Neural progenitor cell (in vitro differentiated cells): ENCODE measurements at places on chromosomes 12 and 14.
A peak's percentile ranks its signal among the peaks of the same experiment; 100 is the strongest.

DNA sequence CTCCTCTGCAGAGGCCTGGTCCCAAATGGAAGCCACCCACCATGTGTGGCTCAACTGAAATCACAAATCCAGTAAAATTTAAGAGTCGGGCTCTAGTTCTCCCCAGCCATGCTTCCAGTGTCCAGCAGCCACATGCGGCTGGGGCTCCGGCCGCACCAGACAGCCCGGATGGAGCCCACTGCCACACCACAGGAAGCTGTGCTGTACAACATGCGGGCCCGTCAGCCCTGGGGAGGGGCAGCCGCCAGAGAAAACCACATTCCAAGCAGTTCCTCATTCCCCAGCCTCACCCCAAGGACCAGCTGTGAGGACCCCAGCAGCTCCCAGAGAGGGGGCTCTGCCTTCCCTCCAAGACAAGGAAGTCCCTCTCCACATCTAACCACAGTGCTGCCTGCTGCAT lies 135.0 kb downstream of the NCOR2 start:
- DNase-seq = no peak

- DNase-seq = peak; percentile 75
Observed at GRCh38 chr14:64196814-64197411, 97.3 kb downstream of the ESR2 start.

DNA sequence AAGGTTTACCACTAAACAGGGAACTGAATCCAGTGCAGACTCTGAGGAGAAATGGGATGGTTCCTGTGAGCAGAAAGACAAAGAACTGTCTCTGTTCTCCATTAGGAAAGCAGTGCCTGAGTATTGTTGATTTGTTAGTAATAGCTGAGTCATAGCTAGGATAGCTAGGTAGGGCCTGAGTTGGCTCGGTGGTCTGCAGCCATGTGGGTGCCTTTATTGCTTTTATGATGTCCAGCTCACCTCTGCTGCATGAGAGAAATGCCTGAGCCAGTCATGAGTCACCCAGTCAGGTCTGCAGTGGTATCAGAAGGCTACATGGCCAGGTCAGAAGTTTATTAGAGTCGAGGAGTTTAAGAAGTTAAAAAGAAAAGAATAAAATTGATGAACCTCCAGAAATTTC lies 24.2 kb downstream of the TRHDE start:
- DNase-seq = no peak

DNA sequence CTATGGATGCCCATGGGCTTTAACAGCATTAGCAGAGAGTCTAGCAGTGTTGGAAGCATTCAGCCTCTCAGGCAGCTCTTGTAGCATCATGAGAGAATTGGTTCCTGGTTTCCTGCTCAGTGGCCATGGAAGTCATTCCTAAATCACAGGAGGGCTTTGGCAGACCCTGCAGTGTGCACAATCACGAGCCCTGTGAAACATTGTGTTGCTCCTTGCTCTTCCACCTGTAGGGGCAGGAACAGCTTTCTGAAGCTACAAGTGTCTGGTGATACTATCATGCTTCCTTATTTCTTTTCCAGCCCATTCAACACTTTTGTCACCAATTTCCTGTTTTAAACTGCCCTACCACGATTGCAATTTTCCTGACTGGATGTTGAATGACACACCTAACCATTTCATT lies 402.2 kb upstream of the USP15 start:
- no peak for DNase-seq

- DNase-seq = peak; percentile 67
Observed at GRCh38 chr12:26853303-26854030, 20.5 kb upstream of the ITPR2 start.

GRCh38 chr12:56838621-56839488 lies 75.7 kb downstream of the HSD17B6 start:
- no peak for DNase-seq

DNA sequence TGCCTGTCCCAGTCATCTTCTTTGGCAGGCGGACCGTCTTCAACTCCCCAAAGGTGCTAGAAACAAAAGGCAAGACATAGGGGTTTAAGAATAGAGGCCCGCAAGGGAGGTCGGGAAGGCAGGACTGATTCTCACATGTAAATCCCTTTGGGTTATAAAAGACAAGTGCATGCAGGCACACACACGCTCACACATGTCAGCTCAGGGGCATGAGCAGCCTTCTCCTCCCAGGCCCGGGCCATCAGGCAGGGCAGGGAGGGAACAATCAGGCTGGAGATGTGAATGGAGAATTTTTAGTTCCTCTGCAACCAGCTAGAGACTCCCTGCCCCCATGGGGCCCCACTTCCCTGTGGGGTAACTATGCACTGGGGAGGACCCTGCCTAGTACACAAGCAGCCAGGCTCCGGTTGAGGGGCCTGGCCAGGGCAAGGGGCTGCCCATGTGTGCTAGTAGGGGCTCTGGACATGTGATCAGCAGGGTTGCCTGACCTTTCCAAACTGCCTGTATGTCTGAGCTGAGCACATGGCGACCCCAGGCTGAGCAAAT lies 107.2 kb downstream of the RBM19 start:
- no peak for DNase-seq

DNA sequence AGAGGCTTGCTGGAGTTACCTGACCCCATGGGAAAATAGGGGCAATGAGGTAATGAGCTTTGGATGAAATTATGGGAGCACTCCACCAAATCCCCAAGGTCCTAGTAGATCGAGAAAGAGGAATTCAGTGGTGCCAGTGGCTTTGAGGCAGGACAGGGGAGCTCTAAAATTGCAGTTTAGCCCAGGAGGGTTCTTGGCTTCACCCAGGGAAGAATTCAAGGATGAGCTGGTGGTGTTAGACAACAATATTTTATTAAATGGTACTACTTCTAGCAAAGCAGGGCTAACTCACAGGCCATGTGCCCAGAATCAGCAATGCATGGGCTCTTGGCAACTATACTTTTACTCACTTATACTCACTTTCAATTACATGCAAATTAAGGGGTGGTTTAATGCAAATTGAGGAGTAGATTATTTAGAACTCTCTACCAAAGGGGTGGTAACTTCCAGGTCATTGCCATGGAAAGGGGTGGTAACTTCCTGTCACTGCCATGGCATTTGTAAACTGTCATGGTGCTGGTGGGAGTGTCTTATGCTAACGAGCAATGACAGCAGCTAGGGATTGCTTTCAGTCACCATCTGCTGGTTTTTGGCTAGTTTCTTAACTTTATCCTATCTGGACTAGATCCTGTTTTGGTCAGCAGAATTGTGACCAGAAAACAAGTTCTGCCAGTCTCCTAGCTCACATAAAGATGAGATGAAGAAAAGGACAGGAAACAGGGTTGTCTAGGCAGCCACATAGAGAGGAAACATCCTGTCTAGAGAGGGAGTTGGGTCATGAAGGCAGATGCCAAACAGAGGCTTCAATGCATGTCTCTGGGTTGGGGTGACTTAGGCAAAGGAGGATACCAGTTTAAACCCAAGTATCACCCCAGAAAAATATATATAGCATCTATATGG lies 64.7 kb downstream of the ZNF641 start:
- DNase-seq = no peak

- DNase-seq = no peak
Observed at GRCh38 chr12:32486158-32486557, 86.8 kb downstream of the FGD4 start.

DNA sequence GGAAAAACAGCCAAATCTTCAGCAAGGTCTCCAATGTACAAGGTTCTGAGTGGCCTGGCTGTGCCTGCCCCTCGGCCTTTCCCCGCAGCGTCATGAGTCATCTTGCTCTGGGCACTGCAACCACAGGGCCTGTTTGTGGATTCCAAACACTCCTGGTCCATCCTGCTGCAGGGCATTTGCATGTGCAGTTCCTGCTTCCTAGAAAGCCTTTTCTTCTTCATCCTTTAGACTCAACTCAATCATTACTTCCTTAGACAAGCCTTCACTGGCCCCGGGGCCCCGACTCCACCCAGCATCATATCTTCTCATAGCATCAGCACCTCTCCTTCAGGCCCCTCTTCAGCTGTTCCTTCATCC lies 101.8 kb upstream of the EGLN3 start:
- no peak for DNase-seq

GRCh38 chr14:31292937-31293616 lies 85.5 kb upstream of the HECTD1 start:
- no peak for DNase-seq
